ENCODE measurements at places on chromosomes 5 and 9.
A peak's percentile ranks its signal among the peaks of the same experiment; 100 is the strongest.

- DNase-seq, result peak; percentile 23
Measured at GRCh38 chr5:54234304-54234933, 76.0 kb downstream of the ARL15 start.

DNA sequence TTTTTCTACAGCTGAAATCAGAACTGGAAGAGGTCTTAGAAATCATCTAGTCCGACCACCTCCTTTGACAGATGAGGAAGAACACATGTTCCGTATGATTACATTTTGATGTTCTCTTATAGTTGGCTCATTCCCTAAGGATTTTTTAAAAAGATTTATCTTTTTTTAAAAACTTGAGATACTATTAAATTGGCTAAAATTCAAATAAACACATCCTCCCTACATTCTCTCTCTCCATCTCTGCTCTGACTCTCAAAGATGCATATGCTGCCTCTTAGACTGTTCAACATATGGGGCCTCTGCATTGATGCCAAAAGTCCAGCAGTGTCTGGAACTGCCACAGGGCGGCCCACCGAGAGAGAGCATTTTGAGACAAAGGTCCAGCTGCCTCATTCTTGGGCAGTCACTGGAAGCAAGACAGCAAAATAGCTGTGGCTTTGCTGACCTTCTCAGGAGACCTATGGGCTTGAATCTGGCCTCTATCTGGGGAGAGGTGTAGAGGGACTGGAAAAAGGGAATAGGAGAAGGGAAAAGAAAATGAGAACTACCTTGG lies 12.8 kb upstream of the TSSK1B start:
- no peak for DNase-seq

GRCh38 chr9:33934188-33934878 lies 114.4 kb downstream of the UBAP2 start:
- DNase-seq, result no peak

DNA sequence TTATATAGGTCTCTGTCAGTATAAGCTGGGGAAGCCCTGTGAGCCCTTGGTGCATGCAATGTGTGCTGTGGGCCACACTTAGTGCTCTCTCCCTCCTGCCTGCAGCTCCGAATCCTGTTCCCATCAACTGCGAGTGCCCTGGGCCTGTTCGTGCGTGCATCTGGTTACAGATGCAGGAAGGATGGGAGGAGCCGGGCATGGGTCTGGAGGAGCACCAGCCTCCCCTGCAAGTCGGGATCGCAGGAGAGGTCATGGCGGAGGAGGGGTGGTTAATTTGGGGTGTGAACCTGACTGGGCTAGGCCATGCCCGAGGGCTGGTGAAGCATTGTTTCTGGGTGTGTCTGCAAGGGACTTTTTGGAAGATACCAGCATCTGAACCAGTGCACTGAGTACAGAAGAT lies 274.6 kb upstream of the IRX4 start:
- DNase-seq, result no peak

- DNase-seq, result no peak
Measured at GRCh38 chr9:94014920-94015319, 59.8 kb upstream of the BARX1 start.

DNA sequence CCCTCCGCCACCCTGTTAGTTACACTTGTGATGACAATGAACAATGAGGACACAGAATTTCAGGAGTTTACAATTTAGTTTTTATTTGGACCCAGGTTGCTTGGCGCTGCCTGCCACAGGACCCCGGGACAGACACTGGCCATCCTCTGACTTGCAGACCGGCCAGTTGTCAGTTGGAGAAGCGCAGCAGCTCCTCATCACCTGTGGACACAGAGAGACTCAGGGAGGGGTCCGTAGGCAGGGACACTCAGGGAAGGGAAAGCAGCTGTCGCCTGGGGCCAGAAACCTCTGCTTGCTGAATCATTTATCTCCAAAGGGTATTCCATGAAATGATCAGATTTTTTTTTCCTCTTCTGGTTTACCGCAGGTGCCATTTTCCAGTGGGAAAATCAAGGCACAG lies 18.0 kb downstream of the AMBP start:
- no peak for DNase-seq

DNA sequence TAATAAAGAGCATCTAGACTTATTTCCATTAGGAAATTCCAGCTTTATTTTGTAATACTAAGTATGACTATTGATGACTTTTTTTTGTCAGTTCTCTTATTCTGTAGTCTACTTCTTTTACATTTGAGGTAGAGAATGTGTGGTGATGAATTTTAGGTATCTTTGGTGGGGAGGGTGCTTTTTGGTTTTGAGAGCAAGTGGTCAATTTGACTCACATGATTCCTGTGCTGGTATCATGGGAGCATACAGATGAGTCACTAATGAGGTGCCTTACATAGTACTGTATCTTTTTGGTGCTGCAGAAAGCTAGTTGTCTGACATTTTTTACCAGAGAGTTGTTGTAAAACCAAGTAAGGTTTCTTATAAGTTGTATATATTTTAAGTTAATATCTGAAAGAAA lies 35.3 kb downstream of the ERBIN start:
- no peak for DNase-seq

GRCh38 chr5:173667702-173668101 lies 51.3 kb upstream of the BOD1 start:
- no peak for DNase-seq

DNA sequence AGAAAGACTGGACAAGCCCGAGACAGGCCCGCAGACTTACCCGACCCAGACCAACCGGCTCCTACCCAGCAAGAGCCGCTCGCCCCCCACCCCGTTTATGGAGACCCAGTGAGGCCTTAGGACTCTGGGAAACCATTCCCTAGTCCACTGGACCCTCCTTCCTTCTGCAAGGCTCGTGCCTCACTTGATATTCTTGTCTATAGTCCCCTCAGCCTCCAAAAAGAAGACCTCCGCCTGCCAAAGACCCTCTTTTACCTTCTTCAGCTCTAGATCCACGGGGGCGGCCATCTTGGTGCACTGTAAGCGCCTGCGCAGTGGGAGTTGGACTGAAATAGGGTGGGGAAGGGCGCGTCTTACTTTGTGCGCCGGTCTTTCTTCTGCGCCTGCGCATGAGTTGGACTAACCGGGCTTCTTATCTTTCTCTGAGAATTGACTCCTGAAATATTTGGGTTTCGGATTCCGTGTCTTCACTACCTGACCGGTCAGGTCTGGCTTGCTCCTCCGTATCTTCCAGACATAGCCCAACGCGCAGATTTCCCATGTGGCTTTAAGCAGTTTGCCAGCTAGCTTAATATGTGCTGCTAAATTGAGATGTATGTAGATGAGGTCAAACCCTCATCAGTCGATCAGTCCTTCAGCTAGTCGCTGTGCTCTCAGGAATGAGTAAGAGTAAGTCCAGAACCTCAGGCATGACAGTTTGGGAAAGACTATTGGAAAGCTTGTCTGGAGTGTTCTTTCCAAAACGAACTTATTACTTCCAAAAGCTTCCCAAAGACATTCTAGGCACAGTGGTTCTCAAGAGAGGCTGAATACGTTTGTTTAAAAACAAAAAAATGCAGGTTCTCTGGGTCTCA lies at the start of gene PFDN1:
PFDN1 (minus strand) TSS at position 316 of the 854 bp plus-strand sequence; CDS start at position 288, 28 bp downstream.
- DNase-seq, result peak; percentile 92

- no peak for DNase-seq
Measured at GRCh38 chr5:65010841-65011240, 242.1 kb downstream of the CWC27 start.

DNA sequence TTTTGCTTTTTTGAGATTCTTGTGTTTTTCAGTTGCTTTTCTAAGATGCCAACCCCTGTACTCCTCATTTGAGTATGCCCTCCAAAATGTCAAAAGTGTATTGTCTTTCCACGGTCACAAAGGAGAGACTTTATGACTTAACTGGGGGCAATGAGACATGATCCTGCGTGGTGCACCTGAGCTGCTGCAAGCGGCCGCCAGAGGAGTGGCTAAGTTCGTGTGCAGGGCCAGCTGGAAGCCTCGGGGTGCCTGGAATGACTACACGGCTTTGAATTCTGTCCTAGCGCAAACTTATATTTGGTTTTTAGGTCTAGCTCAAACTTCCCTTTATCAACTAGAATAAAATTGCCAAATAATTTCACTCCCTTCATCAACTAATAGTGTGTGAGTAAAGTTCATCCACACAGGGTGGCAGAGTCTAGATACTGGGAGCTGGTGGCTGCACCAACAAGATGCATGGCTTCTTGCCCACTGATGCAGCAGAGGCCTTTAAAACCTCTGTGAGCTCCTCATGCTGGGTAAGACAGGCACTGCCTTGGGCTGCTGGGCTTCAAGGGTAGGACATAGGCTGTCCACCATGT lies 4.7 kb downstream of the GADD45G start:
- no peak for DNase-seq

GRCh38 chr5:161105525-161105924 lies 253.5 kb upstream of the ATP10B start:
- DNase-seq, result peak; percentile 8

- no peak for DNase-seq
Measured at GRCh38 chr5:176943816-176944215, 44.7 kb upstream of the HK3 start.

GRCh38 chr9:33787839-33788238 lies 7.5 kb upstream of the PRSS3 start:
- DNase-seq, result no peak

GRCh38 chr9:128048663-128049062 lies 18.5 kb downstream of the NAIF1 start:
- no peak for DNase-seq

GRCh38 chr5:20636686-20637085 lies 648.7 kb upstream of the CDH18 start:
- no peak for DNase-seq

GRCh38 chr9:107249131-107249533 lies 33.9 kb upstream of the RAD23B start:
- no peak for DNase-seq

DNA sequence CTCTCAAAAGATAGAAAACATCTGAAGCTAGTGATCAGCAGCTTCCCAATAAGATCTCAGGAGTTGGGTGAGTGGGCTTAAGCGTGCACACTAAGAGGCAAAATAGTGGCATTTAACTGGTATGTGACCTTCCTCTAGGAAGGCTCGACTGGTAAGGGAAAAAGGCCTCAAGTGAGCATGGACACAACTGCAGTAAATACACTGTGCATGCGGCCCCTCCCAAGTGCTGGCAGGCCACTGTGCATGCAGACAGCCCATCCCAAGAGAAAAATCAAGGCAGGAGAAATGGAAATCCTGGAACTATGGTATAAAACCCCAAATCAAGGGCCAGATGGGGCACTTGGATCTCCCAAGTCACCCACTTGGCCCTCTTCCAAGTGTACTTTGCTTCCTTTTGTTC lies 112.7 kb downstream of the SMC2 start:
- DNase-seq, result no peak

- no peak for DNase-seq
Measured at GRCh38 chr9:14782286-14783051, 59.9 kb upstream of the CER1 start.

DNA sequence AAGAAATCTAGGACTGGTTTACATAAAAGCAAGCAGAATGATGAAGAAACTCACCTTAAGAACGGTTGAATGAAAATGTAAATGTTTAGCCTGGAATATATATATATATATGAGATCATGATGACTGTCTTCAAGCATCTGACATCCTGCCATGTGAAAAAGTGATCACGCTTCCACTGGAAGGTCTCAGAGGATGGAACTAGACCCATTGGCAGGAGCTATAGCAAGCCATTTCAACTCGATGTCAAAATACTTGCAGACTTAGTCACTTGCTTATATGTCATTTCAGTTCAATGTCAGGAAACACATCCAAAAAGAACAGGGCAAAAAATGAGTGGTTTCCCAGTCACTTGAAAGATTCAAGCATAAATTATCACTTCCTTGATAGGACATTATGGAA lies 22.2 kb upstream of the TMEM161B start:
- DNase-seq, result no peak

GRCh38 chr5:149578896-149579295 lies 2.4 kb upstream of the ARHGEF37 start:
- DNase-seq, result no peak

- DNase-seq, result no peak
Measured at GRCh38 chr5:88861231-88861630, 21.8 kb downstream of the MEF2C start.

DNA sequence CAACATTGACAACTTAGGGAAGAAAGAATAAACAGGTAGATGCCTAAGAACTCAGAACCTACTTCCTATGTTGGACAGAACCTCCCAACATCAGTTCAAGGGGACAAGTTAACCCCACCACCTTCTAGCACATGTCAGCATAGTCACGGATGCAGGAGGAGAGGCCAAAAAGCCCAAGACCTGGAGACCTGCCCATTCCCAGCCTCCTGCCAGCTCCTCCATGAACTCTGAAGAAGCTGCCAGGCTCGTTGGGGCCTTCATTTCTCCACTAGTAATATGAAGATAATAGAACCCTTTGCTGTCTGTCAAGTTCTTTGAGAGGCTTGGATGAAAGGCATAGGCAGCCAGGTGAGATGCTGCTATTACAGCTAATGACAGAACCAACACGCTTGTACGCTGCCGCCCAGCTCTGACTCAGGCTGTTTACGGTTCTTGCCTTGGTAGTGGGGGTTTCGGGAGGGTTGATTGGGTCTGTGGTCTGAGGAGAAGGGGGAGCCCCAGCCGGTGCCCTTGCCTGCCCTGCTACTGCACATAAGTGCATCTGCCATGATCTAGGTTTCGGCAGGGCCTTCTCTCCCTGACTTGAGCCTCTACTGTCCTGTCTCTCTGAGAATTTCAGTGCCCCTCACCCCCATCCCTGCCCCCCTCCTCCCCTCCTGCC lies 82.2 kb downstream of the NRG2 start:
- DNase-seq, result no peak

- DNase-seq, result no peak
Measured at GRCh38 chr9:38689678-38690077, 30.3 kb downstream of the FAM240B start.

- no peak for DNase-seq
Measured at GRCh38 chr5:97554977-97555643, 372.1 kb upstream of the RIOK2 start.

- DNase-seq, result no peak
Measured at GRCh38 chr5:87268970-87269377, 1.3 kb downstream of the RASA1 start.

DNA sequence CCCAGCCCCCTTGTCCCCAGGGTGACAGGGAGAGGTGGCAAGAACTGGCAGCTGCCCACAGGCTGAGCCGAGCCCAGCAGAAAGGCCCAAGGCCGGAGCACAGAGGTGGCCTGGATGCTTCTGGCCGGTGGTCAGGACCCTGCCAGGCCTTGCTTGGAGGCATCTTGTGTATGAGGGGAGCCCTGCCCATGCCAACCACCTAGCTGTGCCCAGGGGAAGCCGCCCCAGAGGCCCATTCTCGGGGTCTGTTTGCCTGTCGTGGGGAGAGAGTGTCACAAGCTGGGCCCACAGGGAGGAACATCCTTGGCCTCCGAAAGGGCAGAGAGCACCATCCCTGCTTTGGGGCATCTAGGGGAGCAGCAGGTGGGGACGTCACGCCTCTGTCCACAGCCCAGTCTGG lies 10.0 kb downstream of the NKD2 start:
- DNase-seq, result no peak

DNA sequence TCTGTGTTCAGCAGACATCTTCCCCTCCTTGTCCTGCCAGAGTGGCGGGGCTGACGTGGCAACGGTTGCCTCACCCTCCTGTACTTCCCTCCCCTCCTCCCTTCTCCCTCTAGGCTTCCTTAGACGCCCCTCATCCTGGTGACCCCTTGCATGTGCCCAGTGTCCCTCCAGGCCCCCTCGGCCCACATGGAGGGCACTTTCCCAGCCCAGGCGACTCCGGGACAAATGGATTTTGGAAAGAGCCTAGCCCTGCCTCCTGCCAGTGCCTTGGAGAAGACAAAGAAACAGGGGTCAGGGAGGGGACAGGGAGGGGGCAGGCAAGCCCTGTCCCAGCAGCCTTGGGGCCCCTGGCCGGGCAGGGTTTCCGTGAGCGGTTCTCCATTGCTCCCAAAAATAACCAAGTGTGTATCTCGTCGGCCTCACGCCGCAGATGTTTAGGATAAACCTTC lies 38.3 kb upstream of the NEURL1B start:
- DNase-seq, result no peak
